Activated CD4-positive, alpha-beta T cell treated with anti-CD3 and anti-CD28 coated beads, Interleukin-2, amount 50 U/mL, for 48 hours (primary cell): ENCODE measurements at places on chromosomes 6 and 20.

- DNase-seq, result no peak
Measured at GRCh38 chr6:81624453-81624852, 128.0 kb downstream of the TENT5A start.

DNA sequence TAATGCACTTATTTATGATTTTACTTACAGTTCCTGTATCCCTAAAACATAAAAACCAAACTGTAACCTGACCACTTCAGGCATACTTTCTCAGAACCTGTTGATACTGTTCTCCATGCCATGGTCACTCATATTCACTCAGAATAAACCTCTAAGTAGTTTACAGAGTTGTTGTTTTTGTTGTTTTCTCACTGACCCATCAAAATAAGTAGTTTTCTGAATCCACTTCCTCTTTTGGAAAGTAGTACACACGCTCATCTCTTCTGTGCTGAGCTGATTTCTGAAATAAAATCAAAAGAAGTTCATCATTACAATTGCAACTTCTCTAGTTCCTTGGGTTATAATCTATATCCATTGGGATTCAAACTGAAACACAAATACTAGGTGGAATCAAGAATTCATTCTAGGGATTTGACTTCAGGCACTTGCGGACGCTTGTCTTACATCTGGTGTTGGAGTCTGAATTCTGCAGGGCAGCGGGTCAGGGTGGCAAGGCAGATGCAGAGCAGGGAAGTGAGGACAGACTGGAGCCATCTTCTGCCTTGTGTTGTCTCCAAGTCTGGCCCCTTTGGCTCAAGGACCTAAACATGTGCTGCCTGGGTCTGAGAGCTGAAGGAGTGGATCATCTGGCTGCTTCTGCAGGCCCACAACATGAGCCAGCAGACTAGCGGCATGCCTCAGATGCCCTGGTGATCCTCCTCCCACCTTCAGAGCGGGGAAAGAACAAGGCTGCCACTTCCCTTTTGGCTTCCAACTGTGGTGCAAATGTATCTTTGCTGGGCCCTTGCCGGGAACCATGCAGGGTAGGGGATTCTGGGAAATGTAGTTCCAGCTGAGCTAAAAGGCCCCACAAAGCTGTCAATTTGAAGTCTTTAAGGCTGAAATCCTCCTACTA, 167.9 kb upstream of the MYLIP start:
- no peak for DNase-seq

DNA sequence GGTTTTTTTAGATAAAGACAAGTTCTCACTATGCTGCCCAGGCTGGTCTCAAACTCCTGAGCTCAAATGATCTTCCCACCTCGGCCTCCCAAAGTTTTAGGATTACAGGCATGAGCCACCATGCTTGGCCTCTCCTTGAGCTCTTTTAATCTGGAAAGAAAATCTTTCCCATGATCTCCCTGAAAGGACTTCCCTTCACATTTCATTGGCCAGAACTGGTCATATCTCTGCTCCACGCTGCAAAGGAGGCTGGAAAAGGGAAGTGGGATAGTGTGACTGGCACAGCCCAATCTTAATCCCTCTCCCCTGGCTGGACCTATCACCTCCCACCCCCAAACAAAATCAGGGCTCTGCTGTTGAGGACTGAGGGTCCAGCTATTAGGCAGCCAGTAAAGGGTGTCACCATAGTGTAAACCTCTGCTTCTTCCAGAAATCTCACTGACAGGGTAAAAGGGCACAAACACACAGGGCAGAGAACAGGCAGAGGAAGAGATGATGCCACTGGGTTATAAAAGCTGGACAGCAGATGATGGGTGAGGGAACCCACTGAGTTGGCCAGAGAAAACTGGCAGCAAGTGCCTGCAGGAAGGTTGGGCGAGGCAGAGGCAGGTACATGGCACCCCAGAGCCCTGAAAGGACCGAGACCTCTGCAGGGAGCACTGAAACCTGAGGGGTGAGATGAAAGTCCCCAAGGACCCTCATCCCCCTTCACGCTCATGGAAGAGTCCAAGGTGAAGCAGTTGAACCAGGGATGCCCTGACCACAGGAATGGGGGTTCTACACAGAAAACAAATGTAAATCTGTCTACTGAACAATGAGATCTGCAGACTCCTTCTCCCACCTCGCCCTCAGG, 83.1 kb upstream of the PTPN1 start:
- no peak for DNase-seq

DNA sequence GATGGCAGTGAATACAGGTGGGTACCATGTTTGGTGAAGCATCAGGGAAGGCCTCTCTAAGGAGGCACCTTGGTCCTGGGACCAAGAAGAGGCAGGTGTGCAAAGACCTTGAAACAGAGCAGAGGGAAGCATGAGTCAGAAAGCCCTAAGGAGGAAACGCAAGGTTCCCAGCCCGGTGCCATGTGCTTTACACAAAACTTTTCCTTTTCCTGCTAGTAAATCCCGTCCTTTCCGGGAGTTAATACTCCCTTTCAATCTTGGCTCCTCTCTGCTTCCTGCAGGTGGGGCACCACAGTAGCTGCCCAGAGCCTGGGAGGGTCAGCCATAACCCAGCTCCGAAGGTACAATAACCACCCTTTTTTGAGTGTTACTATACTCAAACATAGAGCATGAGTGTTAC, 19.4 kb upstream of the SLC23A2 start:
- DNase-seq, result no peak

GRCh38 chr6:107118976-107119375, 3.7 kb upstream of the BEND3 start:
- DNase-seq, result no peak

DNA sequence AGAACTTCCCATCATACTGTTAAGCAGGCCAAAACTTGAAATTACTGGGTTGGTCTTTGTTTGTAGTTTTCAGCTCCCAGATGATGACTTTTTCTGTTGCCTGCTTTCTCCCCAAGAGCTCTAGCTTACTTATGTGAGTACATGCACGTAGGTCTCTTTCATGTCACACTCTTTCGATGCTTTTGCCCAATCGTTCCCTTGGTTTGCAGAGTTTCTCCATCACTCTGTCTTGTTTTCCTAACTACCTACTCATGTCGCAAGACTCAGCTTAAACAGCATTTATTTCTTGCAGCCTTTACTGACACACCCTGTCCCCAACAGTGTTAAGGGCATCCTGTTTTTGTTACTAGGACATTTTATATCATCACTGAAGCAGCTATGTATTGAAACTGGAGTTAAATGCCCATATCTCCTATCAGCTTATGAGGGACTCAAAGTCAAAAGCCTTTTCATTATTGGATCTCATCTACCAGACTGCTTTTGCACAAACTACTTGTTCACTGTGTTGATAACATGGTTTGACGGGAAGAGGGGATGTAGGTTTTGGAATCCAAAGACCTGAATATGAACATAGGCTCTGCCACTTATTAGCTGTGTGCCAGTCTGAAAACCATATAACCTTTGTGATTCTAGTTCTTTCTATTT, 2.9 kb downstream of the ARG1 start:
- no peak for DNase-seq

DNA sequence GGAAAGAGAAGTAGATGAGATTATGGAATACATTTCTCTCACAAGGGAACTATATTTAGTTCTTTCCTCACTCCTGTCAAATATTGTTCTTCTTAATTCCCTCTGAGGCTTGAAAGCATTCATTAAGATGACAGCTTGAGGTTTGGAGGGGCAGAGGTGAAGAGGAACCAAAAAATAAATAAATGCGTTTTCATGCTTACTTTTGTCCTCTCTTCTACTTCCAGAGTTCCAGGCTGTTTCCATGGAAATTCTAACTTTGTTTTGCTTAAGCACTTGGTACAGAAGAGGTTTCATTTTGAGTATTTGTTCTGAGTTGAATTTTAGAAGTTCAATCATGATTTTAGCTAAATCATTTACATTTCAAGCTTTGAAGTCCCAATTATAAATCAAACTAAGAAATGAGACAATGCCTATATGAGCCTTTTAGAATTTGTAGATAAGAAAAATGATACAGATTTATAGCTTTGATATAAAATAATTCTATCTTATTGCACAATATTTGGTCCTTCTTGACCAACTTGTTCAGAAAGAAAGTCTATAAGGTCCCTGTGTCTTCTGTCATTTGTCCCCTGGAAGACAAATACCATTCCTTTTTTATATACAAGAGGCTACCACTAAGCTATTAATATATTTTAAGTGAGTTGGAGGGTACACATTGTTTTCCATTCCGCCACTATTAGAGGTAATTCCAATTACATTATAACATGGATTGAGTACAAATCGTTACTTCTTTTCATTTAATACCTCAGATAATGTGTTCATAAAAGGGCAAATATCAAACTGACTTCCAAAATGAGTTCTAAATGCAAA, 16.3 kb downstream of the RBM24 start:
- no peak for DNase-seq

DNA sequence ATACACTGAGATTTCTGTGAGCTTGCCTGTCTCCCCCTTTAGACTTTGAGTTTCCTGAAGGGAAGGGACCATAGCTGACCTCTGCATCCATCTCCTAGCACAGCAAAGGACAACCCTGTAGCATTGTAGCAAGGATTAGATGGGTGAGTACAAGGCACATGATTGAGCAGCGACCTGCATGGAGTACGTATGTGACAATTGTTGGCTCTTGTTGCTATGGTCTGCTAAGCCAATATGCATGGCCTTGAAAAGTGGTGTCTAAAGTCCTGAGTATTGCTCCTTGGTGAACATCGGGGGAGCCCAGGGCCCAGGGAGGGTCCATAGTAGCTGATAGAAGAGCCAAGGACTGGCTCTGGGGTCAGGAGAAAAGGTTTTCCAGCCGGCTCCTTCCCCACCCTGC, 365.0 kb upstream of the CHD6 start:
- no peak for DNase-seq

- no peak for DNase-seq
Measured at GRCh38 chr6:79646006-79646405, 14.9 kb downstream of the SH3BGRL2 start.

DNA sequence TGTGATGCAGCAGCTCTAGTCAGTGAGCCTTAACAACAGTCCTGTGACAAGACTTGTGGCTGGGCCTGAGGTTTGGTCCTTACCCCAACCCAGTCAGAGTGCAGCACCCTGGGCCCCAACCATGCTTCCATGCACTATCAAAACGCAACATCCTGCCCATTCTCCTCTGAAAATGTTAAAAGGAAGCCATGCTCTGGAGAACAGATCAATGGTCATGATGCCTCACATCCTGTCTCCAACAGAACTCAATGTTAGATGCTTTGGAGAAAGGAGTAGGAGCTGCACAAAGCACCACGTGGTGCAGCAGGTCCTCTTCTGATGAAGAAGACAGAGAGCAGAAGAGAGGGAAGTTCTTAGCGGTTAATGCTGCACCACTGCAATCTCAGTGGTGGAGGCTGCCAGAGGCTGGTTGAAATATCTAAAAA, 41.9 kb downstream of the TRAM2 start:
- DNase-seq, result peak; percentile 44

DNA sequence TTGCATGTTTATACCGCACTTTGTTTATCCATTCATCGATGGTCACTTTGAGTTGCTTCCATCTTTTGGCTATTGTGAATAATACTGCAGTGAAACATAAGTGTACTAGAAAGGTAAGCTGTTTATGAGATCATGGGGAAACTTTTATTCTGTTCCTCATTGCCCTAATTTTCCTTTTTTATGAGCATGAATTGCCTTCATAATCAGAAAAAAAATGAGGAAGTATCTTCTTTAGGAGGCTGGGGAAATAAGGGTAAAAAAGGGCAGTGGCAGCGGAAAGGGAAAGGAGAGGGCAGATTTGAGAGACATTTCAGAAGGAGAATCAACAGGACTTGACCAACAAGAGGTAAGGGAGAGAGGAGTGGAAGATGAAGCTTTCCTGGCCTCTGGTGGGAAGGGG, 14.3 kb upstream of the SERINC3 start:
- DNase-seq, result no peak

- DNase-seq, result no peak
Measured at GRCh38 chr6:113976806-113977205, 5.9 kb upstream of the HDAC2 start.

- no peak for DNase-seq
Measured at GRCh38 chr6:96571551-96571950, 8.6 kb downstream of the FHL5 start.

- no peak for DNase-seq
Measured at GRCh38 chr6:3247255-3248146, 11.2 kb upstream of the PSMG4 start.

GRCh38 chr6:43076464-43077332, 584 bp downstream of the PTK7 start:
- peak; percentile 15 for DNase-seq

DNA sequence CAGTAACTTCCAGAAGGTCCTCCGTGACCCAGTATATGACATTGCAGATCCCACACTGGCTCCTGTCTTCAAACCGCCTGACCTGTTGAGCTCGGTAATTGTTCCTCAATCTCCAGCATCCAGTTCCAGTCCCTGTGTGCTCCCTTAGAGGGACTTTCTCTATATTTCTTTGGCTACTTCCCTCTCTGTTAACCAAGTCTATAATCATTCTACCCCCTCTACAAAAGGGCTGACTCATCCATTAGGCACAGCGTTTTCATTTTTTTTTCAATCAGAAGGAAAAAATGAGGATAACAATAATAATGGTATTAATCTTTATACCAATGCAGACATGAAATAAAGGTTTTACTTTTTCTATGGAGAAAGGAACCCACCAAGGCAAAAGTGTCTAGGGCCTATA, 69.3 kb downstream of the FAM229B start:
- DNase-seq, result no peak

DNA sequence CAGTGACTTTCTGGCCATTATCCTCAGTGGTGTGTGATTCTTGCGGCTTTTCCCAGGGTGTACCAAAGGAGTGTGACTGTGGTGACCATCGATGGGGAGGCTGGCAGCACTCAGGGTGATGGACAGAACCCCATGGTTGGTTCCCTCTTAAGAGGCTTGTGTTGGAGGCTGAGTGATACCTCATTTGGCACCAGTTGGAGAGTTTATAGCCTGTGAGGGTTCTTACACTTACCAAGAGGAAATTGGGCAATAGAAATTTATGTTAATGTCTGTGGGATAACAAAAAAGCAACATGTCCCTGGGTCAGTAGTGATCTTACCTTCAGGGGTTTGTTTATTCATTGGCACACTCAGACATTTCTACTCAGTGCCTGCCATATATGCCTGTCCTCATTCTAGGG, 37.2 kb downstream of the DAAM2 start:
- DNase-seq, result no peak

GRCh38 chr6:106163966-106164877, 78.1 kb downstream of the PRDM1 start:
- peak; percentile 73 for DNase-seq

DNA sequence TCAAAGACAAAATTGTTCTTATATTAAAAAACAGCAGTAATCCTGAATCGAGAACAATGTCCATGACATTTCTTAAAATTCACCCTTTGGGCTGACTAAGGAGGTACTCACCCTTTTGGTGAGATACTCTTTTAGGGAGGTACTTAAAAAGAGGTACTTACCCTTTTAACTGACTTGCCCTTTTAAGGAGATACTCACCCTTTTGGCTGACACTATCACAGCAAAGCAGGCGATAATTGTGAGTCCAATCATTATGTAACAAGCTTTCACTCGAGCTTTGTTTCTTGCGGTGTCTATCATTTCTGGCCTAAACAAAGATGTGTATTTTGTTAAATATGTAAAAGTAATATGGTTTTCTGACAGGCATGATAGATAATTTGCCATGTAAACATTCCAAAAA, 3.7 kb downstream of the FAM162B start:
- DNase-seq, result no peak
